ENCODE measurements at places on chromosomes 3 and 15.

DNA sequence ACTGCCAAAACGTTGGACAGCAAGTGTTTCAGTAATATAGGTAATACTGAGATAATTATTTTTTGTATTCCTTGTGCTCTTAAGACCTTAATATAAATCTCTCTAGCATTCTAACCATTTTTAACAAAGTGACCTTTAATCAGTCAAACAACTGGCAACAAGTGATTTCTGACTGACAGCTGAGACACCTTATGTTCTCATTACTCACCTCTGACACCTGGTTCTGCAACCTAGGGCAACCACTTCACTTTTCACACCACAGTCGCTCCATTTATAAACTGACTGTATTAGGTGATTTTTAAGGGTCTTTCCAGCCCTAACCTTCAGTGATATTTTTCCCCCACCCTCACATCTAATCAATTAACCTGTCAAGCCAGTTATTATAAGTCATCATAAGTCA, 60.4 kb upstream of the C15orf61 start:
- DNase-seq, result no peak

DNA sequence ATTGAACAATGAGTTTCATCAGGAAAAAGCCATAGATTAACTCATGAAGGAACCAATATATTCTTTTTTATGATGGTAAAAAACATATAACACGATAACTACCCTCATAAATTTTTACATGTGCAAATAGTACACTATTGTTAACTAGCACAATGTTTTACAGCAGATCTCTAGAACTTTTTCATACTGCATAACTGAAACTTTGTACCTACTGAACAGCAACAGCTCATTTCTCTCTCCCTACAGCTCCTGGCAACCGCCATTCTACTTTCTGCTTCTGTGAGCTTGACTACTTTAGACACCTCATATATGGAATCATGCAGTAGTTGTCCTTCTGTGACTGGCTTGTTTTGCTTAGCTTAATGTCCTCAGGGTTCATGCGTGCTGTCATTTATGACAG, 235.4 kb downstream of the NFKBIZ start:
- no peak for DNase-seq

- DNase-seq, result no peak
These were observed 61.4 kb downstream of the MGLL start for GRCh38 chr3:127760791-127761440.

DNA sequence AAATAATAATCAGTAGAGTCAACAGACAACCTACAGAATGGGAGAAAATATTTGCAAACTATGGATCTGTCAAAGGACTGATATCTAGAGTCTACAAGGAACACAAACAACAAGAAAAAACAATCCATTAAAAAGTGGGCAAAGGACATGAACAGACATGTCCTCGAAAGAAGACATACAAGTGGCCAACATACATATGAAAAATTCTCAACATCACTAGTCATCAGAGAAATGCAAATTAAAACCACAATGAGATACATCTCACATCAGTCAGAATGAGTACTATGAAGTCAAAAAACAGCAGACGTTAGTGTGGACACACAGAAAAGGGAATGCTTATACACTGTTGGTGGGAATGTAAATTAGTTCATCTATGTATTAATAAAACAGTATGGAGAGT, 33.7 kb downstream of the SLC2A2 start:
- DNase-seq, result peak; percentile 60

GRCh38 chr3:128235207-128235926, 82.1 kb downstream of the EEFSEC start:
- no peak for DNase-seq

DNA sequence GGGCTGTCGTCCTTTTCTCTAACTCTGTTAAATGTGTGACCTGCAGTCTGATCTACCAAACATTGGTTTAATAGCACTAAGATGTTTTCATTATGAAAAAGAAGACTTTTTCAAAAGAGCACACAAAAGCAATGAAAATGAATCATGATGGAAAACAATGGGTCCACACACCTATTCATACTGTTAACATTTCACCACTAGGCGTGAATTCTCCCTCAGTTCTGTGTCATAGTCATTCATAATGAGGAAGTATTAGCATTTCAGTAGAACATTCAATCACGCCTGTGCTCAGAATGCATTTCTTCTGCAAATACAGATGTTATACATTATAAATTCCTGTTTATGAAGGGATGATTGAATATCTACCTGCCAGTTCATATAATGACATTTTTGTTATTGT, 35.9 kb downstream of the EIF4E3 start:
- DNase-seq, result no peak

DNA sequence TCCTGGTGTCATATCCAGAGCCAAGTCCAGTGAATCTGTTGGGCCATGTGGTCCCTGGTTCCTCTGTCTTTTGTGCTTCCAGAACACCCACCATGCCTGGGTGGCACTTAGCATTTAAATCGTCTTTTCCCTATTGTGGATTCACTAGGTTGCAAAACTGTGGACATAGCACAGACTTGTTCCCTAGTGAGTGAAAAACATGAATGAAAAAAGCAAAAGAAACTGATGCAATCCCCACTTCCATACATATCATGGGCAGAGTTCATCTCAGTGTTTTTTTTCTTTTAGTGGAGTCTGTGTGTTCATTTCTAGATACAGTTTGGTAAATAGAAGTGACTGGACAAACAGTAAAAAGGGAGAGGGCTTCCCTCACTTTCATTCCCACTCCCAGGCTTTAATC, 170.5 kb downstream of the SLCO3A1 start:
- no peak for DNase-seq

DNA sequence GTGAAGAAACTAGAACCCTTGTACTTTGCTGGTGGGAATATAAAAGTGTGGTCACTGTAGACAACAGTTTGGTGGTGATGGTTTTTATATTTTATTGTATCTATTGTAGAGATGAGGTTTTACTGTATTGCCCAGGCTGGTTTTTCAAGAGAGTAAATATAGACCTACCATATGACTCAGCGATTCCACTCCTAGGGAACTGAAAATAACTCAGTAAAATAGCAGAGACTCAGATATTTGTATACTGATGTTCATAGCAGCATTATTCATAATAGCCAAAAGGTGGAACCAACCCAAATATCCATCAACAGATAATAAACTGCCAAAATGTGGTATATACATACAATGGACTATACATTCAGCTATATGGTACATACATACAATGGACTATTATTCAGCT, 68.8 kb upstream of the IL12A start:
- DNase-seq, result peak; percentile 79

- peak; percentile 1 for DNase-seq
These were observed 137.9 kb downstream of the SNRPN start for GRCh38 chr15:25092661-25093060.

Measured in EH (cell line).